Left renal pelvis (tissue), 4 donors: ENCODE measurements at places on chromosomes 1 and 21.

DNA sequence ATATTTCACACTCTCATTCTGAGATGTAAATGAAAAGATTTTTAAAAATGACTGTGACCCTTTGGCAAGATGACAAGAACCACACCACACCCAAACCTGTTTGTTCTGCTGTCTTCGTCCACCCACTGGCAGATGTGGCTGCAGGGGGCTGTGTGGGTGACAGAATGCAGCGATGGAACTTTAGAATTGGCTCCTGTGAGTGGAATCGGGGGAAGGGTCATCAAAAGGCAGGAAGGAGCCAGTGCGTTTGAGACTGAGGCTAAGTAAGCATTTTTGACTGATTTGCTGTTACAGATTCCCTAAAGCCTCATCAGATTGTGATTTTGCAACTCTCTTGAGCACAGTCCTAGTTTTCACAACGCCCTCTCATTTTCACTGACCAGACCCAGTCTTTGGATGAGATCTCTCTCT is 111.2 kb upstream of the ADGRL2 start:
- no peak for DNase-seq

GRCh38 chr1:219755234-219755633 is 142.3 kb upstream of the ZC3H11B start:
- no peak for DNase-seq

DNA sequence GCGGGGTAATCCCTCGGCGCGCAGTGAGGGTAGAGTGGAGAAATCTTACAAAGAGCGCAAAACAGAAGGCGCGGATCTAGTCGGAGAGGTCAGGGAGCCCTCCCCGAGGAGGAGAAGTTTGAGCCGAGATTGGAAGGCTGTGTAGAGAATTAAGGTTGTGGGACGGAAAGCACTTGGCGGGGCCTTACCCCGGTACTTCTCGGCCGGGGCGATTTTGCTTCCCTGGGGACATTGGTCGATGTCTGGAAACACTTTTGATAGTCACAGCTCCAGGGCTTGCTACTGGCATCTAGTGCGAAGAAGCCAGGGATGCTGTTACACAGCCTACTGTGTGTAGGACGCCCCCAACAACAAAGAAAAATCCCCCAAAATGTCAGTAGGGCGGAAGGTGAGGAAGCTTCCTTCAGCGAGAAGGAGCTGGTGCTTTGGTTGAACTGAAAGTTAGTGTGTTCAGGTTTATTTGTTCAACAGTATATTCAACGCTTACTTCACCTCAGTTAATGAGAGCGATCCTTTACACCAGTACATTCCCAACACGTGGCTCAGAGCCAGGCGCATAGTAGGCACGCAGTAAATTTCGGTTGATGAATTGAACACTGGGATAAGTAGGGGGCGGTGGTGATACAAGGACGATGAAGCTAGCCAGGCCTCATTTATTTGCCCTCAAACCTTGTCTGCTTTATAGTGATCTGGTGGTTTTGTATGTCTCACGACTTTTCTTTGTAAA is 807 bp downstream of the CEP85 start:
- no peak for DNase-seq

- DNase-seq, result no peak
These were observed 78.4 kb upstream of the ERRFI1 start for GRCh38 chr1:8104278-8105236.

- DNase-seq, result no peak
These were observed 6.5 kb upstream of the ATP1A2 start for GRCh38 chr1:160108888-160109662.

GRCh38 chr1:8421721-8422120 is 103.8 kb downstream of the SLC45A1 start:
- no peak for DNase-seq

DNA sequence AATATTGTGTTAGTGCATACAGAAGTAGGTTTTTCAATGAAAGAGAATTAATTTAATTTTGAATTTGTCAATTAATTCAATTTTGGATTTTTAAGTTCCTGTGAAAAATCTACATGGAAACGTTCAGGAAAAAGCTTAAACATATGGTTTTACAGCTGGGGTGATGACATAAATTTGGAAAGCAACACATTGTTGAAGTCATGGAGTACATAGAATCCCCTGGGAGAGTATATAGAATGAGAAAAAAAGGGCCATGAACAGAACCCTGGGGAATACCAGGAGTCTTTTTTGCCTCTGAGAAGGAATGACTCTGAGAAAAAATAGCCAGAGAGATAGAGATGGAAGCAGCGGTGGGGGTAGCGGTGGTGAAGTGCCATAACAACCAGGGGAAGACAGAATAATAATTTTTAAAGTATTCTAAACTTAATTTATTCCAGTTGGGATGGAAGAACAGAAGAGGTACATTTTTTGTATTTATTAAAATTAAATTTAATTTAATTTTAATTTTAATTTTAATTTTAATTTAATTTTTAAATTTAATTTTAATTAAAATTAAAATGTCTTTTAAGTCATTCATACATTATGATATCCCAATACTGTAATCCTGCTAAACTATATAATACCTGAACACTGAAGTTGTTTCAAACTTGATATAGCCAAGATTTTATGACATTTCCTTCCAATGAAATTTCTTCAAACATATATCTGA is 48.9 kb downstream of the NME7 start:
- no peak for DNase-seq

DNA sequence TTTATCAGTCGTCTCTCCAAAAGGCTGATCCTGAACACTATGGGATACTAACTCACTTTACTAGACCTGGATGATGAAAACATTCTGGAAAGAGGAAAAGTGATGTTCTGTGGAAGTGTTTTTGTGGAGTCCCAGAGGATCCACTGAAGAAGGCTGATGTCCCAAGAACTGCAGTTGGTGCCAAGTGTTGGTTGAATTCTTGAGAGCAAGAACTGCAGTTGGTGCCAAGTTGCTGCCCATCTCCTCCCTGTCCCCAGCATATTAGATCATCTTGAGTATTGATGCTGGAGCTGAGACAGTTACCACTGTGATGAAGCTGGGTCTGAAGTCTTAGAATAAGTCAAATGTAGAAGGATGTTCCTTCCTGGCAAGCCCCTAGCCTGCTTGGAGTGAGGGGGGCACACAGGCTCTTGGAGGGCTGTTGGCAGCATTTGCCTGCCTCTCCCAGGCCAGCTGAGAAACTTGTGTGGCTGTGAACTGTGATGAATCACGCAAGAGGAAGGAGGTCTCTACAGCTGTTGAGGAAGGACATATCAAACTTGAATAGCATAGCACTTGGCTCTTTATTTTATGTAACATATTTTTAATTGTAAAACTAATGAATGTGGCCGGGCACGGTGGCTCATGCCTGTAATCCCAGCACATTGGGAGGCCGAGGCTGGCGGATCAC is 48.1 kb downstream of the DNAJC6 start:
- DNase-seq, result no peak

DNA sequence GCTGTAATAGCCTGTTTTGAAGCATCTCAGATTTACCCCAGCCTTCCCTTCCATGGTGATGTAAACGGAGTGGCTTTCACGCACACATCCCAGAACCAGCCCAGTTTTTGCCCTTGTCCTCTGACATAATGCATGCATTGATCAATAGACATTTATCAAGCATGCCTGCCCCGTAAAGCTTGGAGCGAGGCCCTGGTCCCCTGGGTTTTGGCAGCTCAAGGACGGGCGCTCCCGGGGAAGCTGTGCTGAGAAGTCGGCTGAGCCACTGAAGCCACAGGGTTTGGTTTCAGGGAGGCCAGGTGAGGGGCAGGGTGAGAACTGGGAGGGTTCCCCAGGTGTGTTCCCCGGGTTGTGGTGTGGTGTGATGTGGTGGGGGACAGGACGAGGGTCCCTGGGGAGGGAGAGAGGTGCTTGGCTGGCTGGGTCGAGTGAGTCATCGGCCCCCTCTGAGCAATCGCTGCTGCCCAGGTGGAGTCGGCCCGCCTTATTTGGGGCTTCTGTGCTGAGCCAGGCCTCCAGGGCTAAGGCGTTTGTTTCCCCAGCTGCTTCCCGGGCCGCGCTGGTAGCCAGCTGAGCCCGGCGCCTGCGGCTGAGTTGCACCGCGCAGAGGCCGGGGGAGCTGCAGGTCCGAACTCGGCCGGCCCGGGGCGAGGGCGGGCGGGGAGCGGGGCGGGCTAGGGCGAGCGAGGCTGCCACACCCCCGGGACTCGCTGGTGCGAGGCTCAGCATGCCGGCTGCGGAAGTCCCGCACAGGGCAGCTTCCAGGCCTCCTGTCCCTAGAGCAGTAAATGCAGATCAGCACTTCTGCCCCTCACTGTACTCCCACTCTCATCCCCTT is 23.6 kb downstream of the ATP2B4 start:
- no peak for DNase-seq

GRCh38 chr1:224199679-224200078 is 16.6 kb downstream of the DEGS1 start:
- DNase-seq, result no peak

GRCh38 chr1:201310986-201311355 is 27.7 kb downstream of the PKP1 start:
- DNase-seq, result no peak

DNA sequence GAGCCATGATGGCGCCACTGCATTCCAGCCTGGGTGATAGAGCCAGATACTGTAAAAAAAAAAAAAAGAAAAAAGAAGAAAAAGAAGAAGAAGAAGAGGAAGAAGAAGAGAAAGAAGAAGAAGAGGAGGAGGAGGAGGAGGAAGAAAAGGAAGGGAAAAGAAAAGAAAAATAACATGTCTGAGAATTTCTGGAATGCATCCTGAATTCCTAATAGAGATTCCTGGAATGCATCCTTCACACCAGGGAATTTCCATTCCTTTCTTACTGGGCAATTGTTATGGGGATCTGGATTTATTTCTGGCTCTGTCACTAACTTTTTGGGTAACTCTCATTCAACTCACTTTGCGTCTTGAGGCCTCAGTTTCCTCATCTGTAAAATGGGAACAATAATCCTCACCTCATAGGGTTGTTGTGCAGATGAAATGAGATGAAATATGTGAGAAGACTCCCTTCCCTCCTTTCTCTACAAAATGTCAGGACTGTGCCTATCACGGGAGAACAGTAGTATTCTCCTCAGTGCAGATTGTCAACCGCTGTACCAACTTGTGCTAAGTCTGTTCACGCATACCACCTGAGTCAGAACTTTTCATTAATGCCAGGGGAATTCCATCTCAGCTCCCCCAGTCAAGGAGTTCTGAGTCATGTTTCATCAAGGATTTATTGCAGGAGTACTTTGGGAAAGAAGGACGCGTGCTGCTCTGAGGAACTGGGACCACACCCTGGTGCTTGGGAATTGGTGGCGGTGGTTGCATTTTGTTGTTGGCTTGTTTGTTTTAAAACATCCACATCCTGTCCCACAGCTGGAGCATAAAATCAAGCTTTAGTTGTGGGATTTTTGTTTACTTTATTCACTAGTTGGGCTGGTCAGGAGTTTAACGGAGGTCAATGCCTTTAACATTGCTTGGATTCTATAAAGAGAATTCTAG is 42.4 kb upstream of the ROR1 start:
- peak; percentile 61 for DNase-seq

DNA sequence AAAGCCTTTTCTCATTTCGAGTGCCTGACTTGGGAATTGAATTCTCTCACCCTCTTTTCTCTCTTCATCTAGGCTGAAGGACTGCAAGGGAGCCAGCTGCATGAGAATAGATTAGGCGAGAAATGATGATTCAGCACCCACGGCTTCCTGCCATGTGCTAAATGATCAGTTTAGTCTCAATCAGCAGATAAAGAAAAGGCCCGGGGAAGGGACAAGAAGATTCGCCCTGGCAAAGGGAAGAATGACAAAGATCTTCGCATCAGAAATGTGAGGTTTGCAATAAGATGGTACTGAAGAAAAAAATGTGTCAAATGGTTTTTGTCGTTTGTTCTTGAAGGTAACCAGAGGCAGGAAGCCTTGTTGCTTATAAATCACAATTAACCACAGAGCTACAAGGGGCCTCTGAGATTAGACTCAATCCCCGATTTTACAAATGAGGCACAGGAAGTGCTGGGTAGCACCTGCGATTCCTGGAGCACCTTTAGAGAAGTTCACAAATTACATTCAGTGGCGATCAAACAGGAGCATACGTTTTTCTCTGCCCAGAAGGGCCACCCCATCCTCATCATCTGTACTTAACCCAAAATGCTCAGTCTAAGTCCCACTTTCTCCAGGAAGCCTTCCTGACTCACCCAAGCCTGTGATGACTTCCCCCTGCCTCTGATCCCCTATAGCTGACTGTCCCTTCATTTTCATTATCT is 183.4 kb downstream of the ZNF281 start:
- no peak for DNase-seq

DNA sequence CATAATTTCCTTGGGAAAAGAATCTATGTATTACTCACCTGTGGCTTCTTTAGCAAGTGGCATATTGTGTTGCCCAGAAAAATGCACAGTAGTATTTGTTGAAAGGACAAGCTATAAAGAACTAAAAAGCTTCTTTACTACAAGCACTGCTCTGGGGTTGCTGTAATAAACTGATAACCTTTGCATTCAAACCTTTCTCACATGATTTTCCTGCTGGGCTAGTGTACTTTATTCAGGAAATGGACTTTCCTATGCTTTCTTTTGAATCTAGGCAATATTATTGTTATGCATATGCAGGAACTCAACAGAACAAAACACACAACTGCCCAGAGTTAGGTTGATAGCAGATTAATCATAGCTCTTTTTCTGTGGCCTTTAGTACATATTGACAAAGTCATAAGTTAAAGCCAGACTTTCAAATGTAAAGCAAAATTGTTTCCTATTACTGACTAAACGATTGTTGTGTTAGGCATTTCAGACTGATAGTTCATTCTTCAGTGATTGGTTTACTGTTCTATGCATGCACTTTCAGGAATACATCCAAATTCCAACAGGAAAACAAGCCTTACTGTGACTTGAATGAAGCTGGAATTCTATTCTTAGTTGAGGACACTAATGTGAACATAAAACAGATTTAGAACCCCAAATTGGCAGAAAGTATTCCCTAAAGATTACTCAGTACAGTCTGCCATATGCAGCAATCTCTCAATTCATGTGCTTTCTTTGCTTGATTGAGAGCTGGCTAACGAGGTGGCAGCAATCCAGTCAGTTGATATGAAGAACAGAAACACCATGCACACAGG is 564.3 kb upstream of the NEGR1 start:
- DNase-seq, result no peak

GRCh38 chr21:42121794-42122193 is 50.7 kb downstream of the UMODL1 start:
- no peak for DNase-seq

GRCh38 chr1:159935719-159936272 is 9.6 kb downstream of the IGSF9 start:
- DNase-seq, result no peak

DNA sequence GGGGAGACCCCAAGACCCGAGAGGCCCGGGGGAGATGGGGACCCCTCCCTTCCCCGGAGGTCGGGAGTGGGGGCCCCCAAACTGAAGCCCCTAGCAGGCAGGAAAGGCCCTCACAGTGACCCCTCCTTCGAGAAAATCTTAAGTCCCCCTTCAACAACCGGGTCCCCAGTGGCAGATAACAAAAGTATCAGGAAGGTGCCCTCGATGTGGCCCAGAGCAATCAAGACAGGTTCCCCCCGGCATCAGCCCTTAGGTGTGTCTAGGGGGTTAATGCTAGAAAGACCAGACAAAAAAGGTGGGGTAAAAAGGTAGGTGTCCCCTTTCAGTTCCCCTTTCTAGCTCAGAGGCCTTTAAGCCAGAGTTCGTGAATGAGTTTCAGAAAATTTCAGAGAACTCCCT is 282 bp upstream of the ECE1 start:
- no peak for DNase-seq

GRCh38 chr1:103514920-103515503 is 10.5 kb upstream of the RNPC3 start:
- DNase-seq, result no peak
